ENCODE measurements at places on chromosomes 4 and X.

GRCh38 chr4:83074086-83074704, 39.2 kb downstream of the COPS4 start:
- no peak for DNase-seq

- no peak for DNase-seq
Measured at GRCh38 chr4:27592738-27593137, 732.1 kb downstream of the STIM2 start.

DNA sequence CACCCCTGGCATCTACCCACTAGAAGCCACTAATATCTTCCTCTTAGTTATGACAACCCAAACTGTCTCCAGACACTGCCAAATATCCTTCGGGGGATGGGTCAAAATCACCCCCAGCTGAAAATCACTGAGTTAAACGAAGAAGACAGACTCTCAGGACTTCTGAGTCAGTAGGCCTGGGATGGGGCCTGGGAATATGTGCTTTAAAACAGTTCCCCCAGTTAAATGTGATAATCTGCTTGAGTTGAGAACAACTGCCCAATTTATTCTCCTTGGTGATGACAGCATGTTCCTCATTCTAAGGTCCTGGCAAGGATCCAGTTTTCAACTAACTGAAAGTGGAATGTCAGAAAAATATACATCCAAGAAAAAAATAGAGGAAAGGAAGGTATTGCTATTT, 52.4 kb downstream of the CBLL2 start:
- no peak for DNase-seq

GRCh38 chr4:83751336-83751949, 215.5 kb downstream of the GPAT3 start:
- no peak for DNase-seq

- DNase-seq: no peak
Measured at GRCh38 chr4:88751258-88752075, 53.8 kb upstream of the NAP1L5 start.

DNA sequence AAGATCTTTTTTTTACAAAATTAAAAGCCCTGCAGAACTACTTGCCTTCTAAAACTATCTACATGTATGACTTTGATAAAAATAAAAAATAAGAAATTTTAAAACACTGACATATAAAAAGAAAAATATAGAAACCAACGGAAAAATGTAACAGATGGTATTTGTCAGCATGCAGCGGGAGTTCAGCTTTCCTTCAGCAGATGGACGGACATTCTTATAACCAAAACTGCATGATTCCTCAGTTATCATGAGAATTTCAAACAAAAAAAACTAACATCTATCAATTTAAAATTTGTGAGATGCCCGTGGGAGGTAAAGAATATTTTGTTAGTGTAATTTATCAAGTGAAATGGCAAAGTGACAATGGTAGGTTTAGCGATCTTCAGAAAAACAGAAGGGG, 23.2 kb downstream of the RWDD4 start:
- DNase-seq: no peak

DNA sequence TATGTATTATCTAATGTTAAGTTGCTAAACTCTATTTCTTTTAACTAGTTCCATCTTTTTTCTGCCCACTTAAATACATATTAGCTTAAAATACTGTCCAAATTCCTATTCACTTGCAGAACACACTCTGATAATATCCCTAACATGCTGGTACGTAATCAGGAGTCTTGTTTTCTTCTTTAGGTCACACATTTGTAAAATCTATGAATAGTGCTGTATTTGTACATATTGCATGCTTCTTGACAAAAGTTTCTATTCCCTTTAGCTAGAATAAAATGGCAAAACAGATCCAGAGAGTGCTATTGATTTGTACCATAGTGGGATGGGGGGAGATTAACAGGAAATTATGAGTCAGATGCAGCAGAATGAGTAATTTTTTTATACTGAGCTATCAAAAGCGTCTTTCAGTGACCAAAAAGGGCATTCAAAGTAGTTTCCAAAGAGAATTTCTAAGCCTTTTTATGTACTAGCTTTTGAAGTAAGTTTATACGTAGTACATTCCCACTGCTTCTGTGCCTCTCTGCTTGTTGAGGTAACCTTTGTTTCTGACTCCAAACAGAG, 126.5 kb downstream of the PTPN13 start:
- no peak for DNase-seq

GRCh38 chr4:79209081-79209480, 116.8 kb downstream of the NAA11 start:
- DNase-seq: no peak

GRCh38 chrX:130167040-130167439, 1.4 kb upstream of the AIFM1 start:
- DNase-seq: no peak

DNA sequence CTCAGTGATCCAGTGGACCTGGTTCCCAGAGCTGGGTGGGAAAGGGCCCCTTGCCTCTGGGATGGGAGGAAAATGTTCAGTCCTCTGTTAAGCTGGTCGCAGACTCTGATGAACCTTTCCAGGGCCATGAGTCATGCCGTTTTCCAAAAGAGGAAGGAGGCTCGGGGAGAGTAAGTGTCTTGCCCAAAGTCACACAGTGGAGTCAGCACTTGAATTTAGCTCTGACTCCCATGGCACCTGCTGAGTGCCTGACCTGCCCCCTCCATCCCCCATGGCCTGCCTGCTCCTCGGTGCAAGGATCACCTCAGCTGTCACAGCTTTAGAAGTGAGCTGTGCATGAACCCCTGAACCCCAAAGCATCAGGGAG, 14.0 kb upstream of the KIAA0232 start:
- DNase-seq: no peak

GRCh38 chrX:40467454-40467853, 113.3 kb upstream of the ATP6AP2 start:
- DNase-seq: no peak

GRCh38 chr4:185018834-185019455, 655 bp downstream of the HELT start:
- DNase-seq: no peak

DNA sequence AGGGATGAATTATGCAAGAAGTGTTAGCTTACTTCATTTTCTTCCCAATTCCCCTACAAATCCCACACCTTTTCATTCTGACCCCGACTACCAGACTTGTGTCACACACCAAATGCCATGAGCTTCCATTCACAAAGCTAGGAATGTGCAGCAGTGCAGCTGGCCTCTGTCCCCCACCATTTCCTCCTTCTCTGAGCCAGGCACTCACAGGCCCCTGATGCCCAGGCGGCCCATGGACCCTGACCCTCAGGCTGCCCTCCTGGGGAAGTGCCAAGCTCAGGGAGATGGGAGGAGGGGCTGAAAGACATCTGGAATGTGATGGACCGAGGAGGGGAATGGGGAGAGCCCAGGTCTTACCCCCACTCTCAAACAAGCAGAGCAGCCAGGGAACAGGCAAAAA, 67.0 kb upstream of the BCOR start:
- no peak for DNase-seq

DNA sequence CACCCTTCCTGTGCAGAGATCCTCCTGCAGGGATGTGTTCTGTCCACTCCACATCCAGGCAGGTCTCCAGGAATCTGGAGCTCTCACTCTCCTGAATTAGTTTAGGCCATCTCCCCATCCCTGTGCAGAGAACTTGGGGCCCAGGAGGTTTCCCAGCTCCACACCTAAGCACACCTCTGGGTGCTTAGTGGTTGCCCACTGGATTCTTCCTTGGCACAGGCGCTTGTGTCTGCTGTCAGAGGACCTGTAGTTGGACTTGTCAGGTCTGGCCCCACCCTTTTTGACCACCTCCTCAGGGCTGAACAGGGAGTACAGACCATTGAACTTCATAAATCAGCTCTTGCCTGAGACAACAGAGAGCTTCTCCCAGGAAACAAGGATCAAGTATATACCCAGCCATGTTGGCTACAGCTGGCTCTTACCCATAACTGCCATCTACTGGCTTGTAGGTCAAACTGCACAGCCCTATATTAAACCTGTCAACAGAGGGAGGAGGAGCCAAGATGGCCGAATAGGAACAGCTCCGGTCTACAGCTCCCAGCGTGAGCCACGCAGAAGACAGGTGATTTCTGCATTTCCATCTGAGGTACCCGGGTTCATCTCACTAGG, 275.5 kb downstream of the PPARGC1A start:
- DNase-seq: no peak

- DNase-seq: no peak
Measured at GRCh38 chr4:34066126-34066525, 2178.2 kb downstream of the ARAP2 start.

GRCh38 chr4:70192895-70193294, 2.6 kb upstream of the ODAM start:
- no peak for DNase-seq

DNA sequence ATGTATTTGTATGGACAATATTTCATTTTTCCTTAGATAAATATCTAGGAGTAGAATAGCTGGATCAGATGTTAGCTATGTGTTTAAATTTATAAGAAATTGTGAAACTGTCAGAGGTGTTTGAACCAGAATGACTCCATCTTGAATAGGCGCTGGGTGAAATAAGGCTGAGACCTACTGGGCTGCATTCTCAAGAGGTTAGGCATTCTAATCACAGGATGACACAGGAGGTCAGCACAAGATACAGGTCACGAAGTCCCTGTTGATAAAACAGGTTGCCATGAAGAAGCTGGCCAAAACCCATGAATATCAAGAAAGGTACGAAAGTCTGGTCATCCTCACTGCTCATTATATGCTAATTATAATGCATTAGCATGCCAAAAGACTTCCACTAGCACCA, 36.3 kb upstream of the SPIN4 start:
- no peak for DNase-seq

DNA sequence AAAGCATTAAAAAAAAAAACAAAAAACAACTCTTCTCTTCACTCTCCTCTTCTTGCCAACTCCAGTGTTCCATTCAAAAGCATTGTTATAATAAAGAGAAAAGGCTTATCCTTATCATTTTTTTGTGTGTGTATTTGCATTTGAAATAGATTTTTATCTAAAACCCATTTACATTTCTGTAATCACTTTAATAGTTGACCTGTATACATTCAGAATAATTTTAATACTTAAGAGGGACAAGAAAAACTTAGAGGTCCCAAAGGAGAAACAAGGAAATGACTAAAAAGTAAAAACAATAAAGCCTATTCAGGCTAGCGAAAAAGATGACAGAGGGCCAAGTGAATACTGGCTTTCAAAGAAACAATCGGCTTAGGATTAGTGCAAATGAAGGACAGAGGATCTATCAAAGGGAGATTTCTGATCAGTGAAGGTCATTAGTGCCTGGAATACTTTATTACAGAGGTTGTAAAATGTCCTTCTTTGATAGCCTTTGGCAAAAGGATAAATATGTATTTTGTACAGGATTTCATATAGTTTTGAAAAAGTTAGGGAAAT, 808.3 kb downstream of the RPA4 start:
- no peak for DNase-seq

- no peak for DNase-seq
Measured at GRCh38 chr4:21507439-21507838, 441.1 kb downstream of the KCNIP4 start.

- DNase-seq: no peak
Measured at GRCh38 chr4:12124138-12124537, 695.4 kb upstream of the HS3ST1 start.

GRCh38 chrX:118189628-118190027, 73.0 kb upstream of the KLHL13 start:
- no peak for DNase-seq

DNA sequence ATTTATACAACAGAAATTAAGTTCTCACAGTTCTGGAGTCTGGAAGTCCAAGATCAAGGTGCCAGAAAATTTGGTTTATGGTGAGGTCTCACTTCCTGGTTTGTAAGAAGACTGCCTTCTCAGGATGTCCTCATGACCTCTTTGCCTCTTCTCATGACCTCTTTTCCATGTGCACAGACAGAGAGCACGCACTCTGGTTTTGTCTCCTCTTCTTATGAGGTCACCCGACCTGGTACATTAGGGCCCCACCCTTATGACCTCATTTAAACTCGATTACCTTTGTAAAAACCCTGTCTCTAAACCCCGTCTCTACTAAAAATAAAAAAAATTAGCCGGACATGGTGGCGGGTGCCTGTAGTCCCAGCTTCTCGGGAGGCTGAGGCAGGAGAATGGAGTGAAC, 155.9 kb downstream of the KIT start:
- DNase-seq: no peak

DNA sequence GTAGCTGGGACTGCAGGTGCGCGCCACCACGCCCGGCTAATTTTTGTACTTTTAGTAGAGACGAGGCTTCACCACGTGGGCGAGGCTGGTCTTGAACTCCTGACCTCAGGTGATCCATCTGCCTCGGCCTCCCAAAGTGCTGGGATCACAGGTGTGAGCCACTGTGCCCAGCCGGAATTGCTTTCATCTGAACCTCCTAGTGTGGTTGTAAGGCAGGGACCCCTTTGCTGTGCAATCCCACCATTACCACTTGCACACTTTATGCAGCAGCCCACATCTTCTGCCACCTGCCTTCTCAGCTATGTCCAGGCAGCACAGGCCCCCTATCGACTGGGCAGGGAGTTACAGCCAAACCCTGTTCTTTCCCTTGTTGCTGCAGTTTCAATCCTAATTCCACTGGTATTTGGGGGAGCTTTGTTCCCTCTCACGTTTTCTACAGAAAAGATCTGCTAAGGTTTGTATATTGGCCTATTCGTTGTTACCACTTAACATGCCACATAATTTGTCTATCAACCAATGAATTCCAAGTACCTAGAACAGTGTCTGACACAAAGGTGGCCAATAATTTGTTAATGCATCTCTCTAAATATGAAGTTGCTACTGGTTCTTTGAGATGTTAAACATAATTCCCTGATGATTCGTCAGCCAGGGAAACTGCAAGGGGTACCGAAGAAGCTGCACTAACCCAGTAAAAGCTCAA, 6.5 kb downstream of the RPL39 start:
- DNase-seq: peak; percentile 17

DNA sequence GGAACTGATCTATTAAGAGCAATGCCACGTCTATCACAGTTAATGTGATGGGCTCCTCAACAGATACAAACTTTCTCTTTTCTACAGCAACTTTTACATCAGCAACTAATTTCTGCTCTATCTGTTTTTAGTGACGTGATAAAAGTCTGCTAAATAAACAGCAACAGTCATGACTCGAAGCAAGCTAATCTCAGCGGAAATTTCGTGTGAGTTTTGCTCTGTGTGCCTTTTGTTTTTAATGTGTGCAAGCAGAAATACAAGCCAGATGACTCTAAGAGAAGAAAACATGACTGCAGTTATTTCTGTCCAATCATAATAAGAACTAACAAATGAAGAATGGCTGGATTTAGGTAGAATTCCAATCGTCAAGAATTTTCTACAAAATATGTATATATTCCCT, 214.3 kb downstream of the LDB2 start:
- no peak for DNase-seq

GRCh38 chr4:90074322-90074886, 52.8 kb upstream of the CCSER1 start:
- DNase-seq: no peak

GRCh38 chr4:153725136-153725830, 34.5 kb downstream of the RNF175 start:
- DNase-seq: no peak

DNA sequence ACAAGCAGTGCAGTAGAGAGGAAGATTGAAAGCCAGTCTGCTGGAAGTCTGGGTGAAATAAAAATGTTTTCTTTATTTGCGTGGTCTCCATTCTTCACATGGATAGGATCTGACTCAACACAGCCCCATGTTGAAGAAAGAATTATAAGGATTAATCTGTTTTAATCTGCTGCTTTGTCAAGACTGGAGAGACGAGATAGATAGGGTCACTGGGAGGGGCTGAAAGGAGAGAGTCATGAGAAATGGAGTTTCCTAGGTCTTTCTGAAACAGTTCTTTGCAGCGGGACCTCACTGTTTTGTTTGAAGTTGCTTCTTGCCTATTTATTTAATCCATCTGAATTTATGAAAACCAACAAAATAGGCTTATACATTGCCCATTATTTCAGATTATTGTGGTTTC, 32.4 kb upstream of the RHOH start:
- DNase-seq: no peak

Measured in activated effector memory CD4-positive, alpha-beta T cell treated with Interleukin-2 at 50 U/mL for 16 hours (primary cell).